Frontal cortex (tissue), 4 donors: ENCODE measurements at places on chromosomes 12 and 14. TPM values are rescaled to one million over a fixed set of nuclear protein-coding genes. Genes with fewer than 3 reads are reported as not detected.

CNTN1 gene
- total RNA-seq, result 543 TPM

ATG14 gene
- total RNA-seq, result 20.4 TPM

PIANP gene
- total RNA-seq, result 1.2 TPM

MFAP5 gene
- 0.41 TPM for total RNA-seq

TTC9 gene
- 14.7 TPM for total RNA-seq

NUAK1 gene
- total RNA-seq, result 54.6 TPM

RERG gene
- total RNA-seq, result 1.6 TPM

RASAL1 gene
- 4.9 TPM for total RNA-seq

LRRC10 gene
- total RNA-seq, result not detected

ADIPOR2 gene
- 23.2 TPM for total RNA-seq

DCN gene
- total RNA-seq, result 41.6 TPM

PPP1R1A gene
- 10.6 TPM for total RNA-seq
